GM10248 (cell line): ENCODE measurements at places on chromosomes 3 and 15.

DNA sequence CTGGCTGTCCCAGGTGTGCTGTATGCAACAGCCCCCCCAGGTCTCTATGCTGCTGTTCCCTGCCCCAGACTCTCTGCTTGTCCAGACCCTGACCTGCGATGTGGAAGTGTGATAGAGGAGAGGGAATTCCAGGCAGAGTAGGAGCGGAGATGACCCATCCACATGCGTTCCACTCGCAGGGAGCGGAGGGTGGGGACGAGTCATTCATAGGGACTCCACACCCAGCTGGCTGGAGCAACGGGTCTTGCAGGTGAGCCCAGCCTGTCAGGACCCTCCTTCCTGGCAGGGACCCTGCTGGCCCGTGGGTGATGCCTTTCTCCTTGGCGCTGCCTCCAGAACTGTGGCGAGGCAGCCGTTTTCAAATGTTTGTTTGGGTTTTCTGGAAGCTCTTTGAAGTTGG, 58.8 kb downstream of the CEMIP start:
- no peak for DNase-seq

- DNase-seq: no peak
Measured at GRCh38 chr3:38311941-38312340, 29.8 kb downstream of the SLC22A14 start.

DNA sequence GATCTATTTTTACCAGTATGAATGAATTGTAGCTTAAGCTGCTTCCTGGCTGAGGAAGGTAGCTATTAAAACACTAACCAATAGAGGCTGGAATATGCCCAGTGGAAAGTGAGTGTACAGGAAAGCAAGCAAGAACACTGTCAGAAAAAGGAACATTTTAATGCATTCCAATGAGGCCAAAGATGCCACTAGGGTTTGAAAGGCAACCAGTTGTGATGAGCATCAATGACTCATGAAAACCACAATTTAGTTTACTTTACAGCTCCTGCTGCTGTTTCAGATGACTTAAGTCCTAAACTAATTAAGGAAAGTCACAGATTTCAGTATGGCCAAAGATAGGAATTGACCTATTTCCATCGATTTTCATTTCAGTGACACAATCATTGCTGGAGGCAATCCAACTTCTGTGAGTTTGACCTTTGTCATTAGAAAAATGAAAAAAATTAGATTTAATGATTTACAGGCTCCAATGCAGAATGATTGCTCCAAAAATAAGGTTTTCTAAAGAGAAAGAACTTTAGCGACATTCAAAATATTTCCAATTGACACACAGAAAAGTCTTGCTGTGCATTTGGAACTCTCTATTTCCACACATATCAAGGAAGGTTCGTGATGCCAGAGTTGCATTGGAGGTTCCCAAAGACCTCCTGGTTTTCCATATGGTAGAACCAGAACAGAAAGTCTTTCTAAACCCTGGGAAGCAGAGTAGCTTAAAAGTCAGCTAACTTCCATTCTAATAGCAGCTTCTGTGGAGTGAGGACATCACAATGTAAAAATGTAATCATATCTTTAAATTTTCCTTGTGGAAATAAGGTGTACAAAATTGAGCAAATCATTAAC, 103.0 kb downstream of the SUCNR1 start:
- DNase-seq: no peak

DNA sequence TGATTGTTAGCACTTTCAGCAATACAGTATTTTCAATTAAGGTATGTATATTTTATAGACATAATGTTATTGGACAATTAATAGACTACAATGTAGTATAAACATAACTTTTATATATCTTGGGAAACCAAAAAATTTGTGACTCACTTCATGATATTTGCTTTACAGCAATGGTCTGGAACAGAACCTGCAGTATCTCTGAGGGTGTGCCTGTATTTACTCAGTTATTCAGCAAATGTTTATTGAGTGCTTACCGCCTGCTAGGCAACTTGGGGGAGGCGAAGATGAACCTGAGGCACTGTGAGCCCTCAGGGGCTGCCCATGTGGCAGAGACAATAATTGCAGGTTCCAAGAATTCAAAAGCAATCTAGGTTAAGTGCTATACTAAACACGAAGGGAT, 144.8 kb downstream of the GABRB3 start:
- no peak for DNase-seq

DNA sequence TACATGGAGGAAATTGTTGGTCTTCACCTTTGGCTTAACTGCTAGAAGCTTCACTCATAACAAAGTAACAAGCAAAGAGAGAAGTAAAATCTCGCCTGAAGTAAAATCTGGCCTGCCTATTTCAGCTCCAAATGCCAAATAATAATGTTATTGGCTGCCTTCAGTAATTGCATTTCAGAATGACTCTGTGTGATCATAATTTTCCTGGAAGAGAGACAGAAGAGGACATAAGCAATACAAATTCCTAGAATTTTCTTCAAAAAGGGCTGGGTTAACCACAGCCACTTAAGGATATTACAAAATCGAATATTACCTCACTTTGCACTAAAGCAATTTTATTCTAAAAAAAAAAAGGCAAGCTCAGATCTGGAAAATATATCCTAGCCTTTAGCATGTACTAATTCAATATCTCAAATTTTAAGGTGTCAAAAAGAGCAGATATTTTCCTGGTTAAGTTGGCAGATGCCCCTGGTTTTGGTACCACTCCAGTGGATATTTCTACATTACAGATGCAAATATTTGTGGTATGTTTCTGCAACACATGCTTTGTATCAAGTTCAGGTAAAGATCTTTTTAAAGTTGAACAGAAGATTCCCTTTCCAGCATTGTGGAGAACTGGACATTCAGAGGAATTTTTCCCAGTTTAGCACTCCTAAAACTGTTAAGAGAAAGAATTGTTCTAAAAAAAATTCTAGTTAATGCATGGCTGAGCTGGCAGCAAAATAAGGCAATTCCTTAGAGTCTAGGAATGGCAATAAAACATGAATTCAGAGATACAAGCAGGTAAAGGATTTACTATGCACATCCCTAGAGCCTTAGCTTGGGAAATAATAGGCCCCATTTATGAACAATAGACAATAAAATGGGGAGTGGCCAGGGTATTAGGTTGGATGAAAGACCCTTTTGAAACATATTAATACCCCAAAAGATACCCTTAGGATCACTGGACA, 116.7 kb downstream of the STAC start:
- no peak for DNase-seq

GRCh38 chr3:177977381-177978158, 558.7 kb upstream of the KCNMB2 start:
- DNase-seq: no peak

DNA sequence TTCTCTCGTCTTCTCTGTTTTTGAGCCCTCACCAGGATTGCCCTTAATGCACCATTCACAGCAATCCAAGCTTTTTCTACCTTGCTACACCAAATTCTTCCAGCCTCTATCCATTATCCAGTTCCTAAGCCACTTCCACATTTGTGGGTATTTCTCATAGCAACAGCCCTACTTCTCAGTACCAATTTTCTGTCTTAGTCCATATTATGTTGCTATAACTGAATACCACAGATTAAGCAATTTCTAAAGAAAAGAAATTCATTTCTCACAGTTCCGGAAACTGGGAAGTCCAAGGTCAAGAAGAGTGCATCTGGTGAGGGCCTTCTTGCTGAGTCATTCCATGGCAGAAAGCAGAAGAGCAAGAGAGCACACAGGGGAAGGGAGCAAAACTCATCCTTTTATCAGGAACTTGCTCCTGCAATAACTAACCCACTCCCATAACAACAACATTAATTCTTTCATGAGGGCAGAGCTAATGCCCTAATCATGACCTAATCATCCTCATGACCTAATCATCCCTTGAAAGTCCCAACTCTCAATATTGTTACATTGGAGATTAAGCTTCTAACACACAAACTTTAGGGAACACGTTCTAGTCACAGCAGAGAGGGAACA, 9.7 kb upstream of the EIF1B start:
- DNase-seq: no peak

DNA sequence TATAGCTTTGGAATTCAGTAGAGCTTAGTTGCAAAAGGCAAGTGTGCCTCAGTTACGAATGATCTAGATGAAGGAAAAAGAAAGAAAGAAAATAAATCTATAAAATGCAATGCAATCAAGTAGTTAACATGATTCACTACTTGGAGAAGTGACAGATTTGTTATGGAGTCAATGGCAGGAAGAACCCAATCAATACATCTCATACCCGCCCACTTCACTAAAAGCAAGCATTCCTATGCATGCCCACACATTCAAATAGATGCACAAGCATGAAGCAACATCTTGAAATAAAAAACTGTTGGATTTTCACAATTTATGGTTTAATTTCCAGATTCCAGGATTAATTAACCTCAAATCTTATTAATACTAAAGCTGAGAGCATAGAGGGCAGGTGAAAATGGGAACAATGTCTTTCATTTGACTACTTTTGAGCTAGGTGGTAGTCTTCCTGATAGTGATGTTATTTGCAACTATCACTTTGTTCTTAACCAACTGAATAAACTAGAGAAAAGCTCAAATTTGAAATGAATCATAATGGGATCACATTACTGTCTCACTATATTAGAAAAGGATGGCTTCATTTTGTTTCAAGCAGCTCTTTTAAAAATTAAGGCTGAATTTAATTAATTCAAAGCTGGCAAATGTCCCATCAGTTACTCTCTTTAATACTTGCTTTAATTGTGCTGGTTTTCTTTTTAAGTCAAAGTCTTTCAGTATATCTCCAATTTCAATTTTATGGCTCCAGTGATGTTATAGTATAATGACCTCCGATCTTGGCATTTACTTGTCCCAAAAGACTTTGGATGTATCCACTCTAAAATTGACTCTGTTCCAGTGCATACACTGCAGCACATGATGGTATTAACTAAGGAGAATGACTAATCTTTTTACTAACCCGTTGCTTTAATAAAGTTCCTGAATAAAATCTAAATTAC, 46.7 kb upstream of the CCDC50 start:
- no peak for DNase-seq

DNA sequence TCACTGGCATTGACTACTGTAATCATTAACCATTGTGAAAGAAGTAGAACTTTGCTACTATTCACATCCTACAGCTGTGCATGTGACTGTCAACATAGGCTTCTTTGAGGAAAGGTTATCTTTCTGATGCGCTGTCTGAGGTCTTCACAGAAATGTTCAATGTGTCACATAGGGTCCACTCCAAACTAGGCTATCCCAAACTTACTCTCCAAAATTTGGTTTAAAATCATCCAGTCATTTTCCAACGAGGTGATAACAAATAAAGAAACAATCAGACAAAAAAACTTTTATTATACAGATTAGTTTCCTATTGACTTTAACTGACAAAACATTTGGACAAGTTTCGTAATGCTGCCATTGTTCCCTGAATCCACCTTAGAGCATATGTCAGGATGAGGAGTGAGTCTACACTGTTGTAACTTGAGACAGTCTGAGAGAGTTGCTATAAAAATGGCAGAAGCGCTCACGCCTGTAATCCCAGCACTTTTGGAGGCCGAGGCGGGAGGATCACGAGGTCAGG, 511.6 kb downstream of the PLOD2 start:
- DNase-seq: no peak

GRCh38 chr15:59307165-59307537, 65.5 kb downstream of the MYO1E start:
- DNase-seq: no peak

GRCh38 chr15:85621094-85621493, 173.6 kb downstream of the KLHL25 start:
- no peak for DNase-seq

DNA sequence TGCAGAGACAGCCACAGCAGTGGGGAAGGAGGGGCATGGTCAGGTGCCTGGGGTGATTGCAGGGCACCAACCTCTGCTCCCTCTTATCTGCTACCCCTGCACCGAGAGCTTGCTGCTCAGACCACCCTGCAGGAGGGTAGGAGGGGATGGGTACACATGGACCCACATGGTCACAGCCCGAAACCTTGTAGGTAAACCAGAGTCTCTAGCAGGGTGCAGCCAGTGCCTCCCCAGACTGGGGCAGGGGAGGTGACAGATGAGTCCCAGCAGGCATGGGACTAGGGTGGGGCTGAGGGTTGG, 49.2 kb downstream of the FAH start:
- DNase-seq: no peak

- DNase-seq: no peak
Measured at GRCh38 chr3:190404715-190405114, 16.8 kb downstream of the CLDN16 start.

DNA sequence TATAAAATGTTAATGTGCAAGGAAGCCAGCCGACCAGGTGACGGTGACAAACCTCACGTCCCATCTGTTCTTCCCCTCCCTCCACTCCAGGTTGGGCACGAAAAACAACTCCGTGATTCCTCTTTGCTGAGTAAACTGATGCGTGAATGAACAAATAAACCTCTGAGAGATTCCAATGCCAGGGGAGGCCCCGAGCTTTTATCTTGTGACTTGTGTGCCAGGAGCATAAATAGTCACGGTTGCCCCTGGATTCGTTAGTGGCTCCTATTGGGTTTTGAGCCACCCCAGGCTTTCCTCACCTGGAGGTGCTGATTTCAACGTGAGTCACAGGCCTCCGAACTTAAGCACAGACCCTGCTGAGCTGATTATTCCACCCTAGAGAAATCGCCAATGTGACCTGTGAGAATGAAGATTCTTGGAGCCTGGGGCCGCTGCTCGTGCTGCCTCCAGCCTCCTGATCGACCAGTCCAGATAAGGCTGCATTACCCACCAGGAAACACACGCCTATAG, 119.2 kb downstream of the SHQ1 start:
- DNase-seq: no peak

GRCh38 chr15:77406846-77407245, 13.1 kb downstream of the PEAK1 start:
- DNase-seq: no peak

DNA sequence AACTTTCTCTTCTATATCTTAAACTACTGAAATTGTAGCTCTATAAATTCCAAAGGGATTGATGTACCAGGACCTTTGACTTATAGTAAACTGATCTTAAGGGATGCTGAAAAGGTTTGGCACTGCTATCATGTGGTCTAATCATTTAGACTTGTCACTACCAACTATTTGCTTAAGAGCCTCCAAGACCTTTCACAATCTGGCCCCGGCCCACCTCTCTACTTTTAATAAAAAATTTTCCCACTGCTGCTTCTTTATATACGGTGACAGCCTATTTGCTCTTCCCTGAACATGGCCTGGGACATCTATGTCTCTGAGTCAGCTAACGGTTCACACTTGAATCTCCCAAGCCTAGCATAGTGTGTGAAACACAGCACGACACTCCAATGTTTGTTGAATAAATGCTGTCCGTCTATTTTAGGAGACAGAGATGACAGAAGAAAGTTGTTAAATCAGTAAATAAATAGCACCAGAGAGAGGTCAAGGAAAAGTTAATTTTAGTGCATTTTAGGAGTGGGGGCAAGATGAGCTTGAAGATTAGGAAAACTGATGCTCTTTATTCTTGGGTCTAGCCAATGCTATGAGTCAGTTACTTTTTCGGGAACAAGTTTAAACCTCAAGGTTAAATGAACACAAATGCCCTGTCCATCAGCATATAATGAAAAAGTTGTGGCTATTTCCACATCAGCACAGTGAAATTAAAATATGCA, 212.9 kb downstream of the TIGIT start:
- no peak for DNase-seq

- DNase-seq: no peak
Measured at GRCh38 chr3:193145248-193145647, 95.8 kb upstream of the PLAAT1 start.
